Cardiac fibroblast (primary cell): ENCODE measurements at places on chromosomes 11 and 22.

GRCh38 chr11:66233301-66233700, 35.1 kb upstream of the RAB1B start:
- DNase-seq, result no peak

DNA sequence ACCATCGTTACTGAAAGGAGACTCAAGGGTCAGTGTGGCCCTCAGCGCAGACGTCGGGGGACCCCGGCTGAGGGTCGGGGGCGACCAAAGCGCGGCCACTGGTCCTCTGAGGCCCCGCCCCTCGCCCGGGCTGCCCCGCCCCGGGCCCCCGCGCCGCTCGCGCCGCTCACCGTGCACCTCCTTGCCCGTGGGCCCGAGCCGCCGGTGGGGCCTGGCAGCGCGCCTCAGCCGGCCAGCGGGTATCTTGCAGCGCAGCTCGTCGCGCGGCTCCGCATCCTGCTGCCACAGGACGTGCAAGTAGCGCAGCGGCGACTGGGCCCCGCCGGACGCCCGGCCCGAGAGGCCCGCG, 419 bp downstream of the ANKRD54 start:
- DNase-seq, result no peak

DNA sequence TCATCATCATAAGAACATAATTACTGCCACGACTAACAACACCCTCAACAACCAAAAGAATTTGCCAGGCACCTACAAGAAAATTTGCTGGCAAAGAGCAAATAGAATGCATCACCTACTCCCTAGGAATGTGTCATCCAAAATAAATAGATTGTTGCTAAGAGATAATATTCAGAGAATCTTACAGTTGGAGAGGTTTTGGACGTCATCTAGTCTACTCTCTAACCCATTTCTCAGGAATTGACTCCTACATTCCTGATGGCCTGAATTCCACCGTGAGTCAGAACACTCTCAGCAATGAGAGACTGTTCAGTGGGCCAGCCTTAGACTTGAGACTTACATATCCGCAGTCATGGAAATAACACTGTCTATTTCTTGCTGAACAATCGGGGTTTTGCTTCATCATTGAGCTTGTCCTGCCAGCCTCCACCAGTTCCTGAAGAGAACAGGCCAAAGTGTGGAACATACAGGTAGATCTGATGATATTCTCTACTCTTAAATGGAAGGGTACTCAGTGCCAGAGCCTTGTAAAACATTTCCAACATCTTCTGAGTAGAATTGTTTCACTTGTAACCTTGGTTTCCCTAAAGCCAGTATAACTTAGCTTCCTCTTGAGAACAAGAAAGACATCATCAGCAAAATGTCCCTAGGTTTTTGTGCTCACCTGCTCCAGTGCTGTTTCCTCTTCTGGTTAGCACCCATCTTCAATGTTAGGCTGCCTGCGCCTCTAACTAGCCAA, 8.3 kb downstream of the KIRREL3 start:
- DNase-seq, result peak; percentile 95

- DNase-seq, result no peak
Observed at GRCh38 chr11:66719111-66719872, 9.7 kb downstream of the SPTBN2 start.

GRCh38 chr11:66607126-66607834, 9.2 kb upstream of the RBM14 start:
- DNase-seq, result peak; percentile 76

DNA sequence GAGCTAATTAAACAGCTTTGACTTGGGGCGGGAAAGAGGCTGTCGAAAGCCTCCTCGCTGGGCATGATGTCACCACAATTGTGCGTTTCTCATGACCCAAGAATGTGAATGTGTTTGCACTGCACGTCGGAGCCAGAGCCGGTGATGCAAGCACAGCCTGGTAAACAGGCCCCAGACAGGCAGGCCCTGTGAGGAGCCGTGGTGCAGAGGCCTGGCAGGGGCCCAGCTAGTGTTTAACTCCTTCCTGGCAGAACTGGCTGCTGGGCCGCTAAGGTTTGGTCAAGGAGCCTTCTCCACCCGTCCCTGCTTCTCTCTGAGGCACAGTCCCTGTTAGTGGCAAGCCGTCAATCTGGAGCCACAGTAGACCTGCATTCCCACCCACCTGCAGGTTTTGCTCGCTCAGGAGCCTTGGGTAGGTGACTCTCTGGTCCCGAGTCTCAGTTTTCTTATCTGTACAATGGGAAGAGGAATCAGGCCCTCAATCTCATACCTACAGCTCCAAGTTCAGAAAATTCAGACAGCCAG, 25.4 kb upstream of the SMTN start:
- DNase-seq, result peak; percentile 99

GRCh38 chr11:36091256-36091811, 147.5 kb downstream of the LDLRAD3 start:
- DNase-seq, result peak; percentile 79

DNA sequence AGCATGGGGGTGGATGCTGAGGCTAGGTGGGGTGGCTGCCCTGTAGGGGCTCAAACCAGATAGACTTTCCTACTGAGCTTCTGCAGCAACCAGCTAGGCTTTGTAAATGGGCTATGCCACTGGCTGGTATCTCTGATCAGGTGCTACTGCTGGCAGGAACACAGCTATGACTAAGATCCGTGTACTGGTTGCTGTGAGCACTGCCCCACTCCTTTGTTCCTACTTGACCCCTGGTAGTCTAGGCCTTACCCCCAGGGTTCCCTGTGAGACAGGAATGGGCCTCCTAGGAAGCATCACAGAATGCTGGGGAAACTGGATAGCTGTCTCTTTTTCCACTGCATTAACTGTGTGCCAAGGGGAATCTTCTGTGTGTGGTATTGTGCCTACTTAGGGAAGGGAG, 58.4 kb upstream of the GAB2 start:
- DNase-seq, result peak; percentile 3

DNA sequence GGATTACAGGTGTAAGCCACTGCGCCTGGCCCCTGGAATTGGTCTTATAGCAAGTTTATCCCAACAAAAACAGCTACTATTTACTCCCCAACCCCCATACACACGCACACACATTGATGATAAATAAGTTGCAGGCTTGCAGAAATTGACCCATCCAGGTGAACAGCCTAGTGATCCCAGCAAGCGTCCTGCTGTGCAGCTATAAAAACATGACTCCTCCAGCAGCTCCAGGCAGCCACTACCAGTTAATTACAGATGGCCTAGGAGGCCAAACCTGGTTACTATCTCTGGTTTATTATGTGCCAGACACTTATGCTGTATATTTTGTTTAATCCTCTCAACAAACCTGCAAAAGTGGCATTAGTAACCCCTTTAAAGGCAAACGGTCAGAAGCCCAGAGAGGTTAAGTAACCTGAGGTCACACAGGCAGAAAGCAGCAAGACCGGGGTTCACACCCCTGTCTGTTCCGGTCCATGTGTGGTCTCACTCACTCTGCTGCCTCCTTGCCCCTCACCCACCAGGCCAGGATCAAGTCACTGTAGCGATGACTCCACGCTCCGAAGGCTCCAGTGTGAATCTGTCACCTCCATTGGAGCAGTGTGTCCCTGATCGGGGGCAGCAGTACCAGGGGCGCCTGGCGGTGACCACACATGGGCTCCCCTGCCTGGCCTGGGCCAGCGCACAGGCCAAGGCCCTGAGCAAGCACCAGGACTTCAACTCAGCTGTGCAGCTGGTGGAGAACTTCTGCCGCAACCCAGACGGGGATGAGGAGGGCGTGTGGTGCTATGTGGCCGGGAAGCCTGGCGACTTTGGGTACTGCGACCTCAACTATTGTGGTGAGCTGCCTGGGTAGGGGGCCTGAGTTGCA, 6.6 kb downstream of the F2 start:
- DNase-seq, result no peak

DNA sequence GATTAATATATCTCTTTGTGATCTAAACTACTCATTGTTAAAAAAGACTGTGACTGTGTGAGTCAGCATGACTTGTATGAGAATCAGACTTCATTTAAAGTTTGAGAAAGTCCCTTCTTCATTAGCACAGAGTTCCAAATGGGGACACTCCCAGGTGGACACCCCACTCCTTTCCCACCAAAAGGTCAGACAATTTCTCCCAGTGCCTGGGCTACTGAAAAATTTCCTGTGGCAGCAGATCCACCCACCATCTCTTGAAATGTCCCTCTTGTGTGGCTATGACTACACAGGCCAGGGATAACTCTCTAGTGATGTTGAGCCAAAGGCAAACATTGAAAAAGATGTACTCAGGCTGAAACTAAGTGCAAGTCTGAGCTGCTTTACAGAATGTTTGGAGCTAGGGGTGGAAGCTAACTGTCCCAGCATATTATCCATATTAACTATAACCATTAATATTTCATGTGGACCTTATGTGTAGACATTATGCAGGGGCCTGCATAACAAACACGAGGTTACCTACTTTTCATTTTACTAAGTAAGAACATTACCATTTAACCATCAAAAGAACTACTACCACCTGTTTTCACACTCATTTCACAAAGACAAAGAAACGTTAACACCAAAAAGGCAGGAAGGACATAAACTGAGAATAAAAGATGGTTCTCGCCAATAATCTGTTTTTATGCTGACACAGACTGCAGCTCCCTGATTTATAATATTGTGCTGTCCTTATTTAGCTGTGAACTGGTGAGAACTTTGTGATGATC, 44.8 kb downstream of the MMP20 start:
- DNase-seq, result no peak

DNA sequence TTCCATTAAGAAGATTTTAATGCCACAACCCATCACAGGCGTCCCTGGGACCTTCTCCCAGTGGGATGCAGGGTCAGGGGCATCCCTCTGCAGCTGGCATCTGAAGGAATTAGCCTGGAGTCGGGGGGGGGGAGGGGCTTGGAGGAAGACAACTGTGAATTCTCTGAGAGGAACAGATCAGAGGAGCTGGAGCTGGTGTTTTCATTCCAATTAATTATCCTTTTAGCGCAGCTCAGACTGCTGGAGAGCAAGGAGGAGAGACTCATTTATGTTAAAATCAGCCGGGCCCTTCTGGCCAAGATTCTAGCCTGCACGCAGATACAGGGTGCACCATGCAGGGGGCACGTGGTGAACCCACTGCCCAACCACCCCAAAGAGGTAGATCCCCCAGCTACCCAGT, 116.2 kb downstream of the CHST1 start:
- no peak for DNase-seq

DNA sequence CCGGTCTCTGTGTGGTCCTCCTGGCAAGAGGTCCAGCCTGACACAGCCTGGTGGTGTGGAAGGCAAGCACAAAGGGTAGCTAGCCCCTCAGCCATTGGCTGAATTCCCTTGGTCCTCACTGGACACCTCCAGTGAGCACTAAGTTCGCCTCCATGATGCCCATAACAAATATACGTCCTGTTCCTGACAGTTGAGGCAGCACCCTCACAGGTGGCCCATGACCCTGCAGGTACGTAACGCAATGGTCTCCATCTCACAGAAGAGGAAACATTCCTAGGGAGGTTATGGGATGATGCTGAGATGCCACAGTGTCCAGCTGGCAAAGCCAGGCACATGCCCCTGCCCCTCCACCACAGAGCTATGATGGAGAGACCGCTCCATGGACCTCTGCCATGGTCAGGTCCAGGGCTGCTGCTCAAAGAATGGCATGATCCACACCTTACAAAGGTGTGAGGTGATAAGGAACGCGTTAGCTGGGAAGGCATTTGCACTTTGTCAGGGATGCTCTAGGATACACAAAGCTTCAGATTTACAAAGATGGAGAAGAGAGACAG, 1.4 kb upstream of the GNAZ start:
- no peak for DNase-seq

GRCh38 chr11:85299258-85299942, 327.7 kb downstream of the DLG2 start:
- DNase-seq, result no peak

- DNase-seq, result no peak
Observed at GRCh38 chr22:44132724-44133123, 48.0 kb upstream of the PARVG start.

DNA sequence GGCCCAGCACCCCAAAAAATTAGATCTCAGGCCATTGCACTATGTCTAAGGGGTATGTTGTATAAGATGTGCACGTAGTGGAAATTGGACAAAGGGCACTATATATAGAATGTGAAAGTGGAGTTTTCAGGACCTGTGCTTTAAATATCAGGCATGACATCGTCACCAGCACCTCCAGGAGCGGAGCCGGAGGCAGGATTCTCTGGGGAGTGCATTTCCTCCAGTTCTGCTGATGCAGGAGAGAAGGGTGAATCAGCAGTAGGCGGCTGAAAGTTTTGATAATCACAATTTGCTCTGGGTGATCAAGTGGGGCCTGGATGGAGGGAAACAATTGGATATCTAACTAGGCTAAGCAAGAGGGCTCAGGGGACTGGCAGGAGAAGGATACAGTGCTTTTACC, 69.1 kb upstream of the NTM start:
- DNase-seq, result no peak

DNA sequence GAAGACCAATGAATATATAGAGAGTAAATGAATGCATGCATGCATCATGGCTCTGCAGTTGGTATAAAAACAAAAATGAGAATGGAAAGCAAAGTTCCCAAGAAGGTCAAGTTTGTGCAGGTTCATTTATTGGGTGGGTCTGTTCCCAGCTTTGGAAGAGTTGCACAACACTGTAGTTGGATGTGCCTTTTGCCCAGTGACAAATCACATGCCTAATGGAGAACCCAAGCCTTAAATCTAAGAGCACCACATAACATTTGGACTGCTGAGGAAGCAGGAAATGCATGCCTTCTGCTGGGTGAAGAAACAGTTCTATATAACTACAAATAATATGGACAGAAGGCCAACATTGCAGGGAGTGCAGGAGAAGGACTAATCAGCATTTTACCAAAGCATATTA, 30.6 kb downstream of the PRCP start:
- DNase-seq, result no peak

GRCh38 chr11:77512092-77512491, 38.2 kb upstream of the PAK1 start:
- no peak for DNase-seq

DNA sequence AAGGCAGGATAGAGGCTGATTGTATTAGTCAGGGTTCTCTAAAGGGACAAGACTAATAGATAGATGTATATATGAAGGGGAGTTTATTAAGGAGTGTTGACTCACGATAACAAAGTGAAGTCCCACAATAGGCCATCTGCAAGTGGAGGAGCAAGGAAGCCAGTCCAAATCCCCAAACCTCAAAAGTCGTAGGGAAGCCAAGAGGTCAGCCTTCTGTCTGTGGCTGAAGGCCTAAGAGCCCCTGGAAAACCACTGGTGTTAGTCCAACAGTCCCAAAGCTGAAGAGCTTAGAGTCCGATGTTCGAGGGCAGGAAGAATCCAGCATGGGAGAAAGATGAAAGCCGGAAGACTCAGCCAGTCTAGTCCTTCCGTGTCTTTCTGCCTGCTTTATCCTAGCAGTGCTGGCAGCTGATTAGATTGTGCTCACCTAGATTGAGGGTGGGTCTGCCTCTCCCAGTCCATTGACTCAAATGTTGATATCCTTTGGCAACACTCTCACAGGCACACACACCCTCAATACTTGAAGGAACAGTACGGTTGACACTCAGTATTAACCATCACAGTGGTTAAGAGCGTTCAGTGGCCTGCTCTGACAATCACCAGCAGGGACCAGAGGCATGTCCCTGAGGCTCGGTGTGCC, 135.6 kb downstream of the CSNK2A3 start:
- no peak for DNase-seq

GRCh38 chr11:97905671-97906070, 1115.1 kb upstream of the CNTN5 start:
- no peak for DNase-seq

- no peak for DNase-seq
Observed at GRCh38 chr11:107908211-107908610, 20.0 kb upstream of the RAB39A start.
